Stimulated activated CD4-positive, alpha-beta T cell treated with anti-CD3 and anti-CD28 coated beads, Interleukin-2, amount 100 ng/mL, for 48 hours (primary cell): ENCODE measurements at places on chromosomes 3 and 15.

DNA sequence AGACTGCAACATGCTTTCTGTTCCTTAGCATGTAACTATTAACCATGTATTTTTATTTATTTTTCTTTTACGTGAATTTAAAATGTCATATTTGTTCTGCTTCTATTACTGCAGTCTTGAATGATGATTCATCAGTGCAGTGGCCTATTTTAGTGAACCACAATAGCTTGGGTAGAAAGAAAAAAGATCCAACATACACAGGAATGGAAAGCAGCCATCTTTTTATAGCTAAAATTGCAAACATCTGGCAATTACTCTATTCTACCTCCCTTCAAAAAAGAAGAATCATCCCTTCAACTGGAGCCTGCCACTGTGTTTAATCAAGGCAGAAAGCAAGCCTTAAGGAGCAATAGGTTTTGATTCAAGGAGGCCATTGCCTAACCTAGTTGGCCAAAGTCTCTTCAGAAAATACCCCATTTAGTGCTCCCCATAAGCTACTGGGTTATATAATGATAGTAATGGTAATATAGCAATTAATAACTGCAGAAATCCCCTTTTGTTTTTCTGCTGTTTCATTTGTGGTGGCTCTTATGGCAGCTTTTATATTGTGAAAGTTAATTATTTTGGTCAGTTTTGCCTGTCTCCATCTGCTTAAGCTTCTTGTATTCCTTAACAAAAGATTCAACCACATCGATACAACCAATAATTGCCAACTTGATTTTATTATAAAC is 267.3 kb downstream of the LPP start:
- DNase-seq, result no peak

- DNase-seq, result no peak
Observed at GRCh38 chr15:92091155-92091734, 237.7 kb downstream of the SLCO3A1 start.

- no peak for DNase-seq
Observed at GRCh38 chr3:64266065-64266931, 41.0 kb upstream of the PRICKLE2 start.

- no peak for DNase-seq
Observed at GRCh38 chr15:66622591-66623022, 56.8 kb upstream of the LCTL start.

DNA sequence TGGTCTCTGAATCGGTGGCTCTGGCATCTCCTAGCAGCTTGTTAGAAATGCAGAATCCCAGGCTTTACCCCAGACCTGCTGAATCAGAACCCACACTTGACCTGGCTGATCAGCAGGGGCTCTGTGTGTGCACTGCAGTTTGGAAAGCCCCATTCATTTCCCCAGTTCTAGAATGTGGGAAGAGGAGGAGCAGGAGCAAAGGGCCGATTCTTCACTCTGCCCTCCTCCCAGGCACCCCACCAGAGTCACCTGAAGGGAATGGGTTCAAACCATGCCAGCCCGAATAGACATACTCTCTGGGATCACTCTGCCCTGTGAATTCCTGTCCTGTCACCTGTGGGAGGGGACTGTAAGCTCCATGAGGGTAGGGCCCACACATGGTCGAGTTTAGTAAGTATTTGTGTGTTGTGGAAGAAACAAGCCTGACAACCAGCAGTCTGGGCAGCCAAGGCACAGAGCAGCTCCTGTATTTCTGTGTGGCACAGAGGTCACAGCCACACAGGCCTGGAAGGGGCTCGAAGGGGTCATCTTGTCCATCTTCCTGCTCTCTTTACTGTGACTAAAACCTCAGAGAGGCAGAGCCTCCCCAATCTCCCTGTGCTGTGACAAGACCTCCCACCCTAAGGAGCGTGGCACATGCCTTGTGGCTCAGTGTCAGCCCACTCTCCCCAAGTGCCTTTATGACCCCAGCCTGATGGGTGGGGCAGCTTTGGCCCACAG is 29.0 kb upstream of the HHATL start:
- no peak for DNase-seq

DNA sequence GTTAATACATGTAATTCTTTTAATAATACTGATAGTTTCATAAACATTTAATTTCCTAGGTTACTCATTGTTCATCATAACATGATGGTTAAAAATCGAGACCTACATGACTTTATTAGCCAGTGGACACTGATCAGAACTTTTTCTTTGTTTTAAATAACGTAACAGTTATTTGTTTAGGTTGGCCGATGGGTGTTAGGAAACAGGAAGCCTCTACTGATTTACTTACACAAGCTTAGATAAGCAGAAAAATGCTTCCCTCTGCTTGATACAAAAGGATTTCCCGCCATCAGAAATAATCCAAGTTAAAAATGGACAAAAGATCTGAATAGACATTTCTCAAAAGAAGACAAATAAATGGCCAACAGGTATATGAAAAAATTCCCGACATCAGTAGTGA is 16.6 kb upstream of the APH1B start:
- no peak for DNase-seq

DNA sequence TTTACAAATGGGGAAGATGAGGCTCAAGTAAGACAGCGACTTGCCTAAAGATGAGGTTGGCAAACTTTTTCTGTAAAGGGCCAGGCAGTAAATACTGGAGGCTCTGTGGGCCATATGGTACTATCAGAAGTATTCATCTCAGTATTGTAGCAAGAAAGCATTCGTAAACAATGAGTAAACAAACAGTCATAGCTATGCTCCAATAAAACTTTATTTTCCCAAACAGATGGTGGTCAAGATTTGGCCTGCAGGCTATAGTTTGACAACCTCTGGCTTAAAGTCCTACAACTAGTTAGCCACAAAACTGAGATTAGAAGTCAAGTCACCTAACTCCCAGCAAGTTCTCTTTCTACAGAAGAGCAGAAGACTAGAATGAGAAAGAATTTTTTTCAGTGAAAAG is 177.0 kb upstream of the NECTIN3 start:
- no peak for DNase-seq

GRCh38 chr15:33894193-33894592 is 74.1 kb upstream of the CHRM5 start:
- DNase-seq, result no peak

DNA sequence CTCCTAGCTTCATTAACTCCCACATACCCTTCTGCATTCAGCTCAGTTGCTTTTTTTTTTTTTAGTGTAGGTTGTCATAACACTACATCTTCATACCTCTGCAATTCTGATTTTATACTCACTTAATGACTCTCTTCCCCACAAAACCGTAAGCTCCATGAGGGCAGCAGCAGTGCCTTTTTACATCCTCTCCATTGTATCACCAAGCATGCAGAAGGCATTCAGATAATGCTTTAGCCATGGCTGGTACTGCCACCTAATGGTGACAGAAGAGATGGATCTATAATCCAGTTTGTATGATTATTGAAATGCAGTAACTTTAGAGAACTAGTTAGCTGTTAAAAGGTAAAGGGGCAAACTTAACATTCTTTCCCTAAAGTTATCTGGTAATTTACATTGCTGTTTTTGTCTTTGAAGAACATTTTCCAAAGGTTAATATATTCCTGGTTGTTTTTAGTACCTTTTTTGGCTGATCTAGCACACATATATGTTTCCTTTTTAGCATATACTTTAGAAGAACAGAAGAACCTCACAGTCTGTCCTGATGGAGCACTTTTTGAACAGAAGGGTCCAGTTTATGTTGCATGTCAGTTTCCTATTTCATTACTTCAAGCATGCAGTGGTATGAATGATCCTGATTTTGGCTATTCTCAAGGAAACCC is 36.8 kb downstream of the ATP1B3 start:
- DNase-seq, result peak; percentile 39

GRCh38 chr3:184820525-184820924 is 8.6 kb downstream of the VPS8 start:
- no peak for DNase-seq

DNA sequence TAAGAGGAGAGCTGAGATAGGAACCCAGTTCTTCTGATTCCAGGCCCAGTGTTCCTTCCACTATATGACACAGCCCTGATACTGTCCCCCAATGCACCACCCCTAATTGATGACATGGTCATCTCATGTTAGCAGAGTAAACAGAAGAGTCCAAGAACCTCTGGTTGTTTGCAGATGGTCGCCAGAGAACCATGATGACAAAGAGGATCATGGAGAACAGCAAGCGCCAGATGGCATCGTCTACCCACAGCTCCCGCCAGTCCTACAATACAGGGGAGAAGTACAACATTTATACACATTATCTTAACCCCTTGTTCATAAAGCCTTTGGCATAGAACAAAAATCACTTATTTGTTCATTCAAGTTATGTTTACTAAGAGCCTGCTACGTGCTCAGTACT is 18.5 kb upstream of the VPS39 start:
- DNase-seq, result no peak

- DNase-seq, result no peak
Observed at GRCh38 chr15:94164971-94165370, 66.4 kb upstream of the MCTP2 start.

GRCh38 chr3:5579139-5579602 is 391.7 kb downstream of the EDEM1 start:
- DNase-seq, result no peak

DNA sequence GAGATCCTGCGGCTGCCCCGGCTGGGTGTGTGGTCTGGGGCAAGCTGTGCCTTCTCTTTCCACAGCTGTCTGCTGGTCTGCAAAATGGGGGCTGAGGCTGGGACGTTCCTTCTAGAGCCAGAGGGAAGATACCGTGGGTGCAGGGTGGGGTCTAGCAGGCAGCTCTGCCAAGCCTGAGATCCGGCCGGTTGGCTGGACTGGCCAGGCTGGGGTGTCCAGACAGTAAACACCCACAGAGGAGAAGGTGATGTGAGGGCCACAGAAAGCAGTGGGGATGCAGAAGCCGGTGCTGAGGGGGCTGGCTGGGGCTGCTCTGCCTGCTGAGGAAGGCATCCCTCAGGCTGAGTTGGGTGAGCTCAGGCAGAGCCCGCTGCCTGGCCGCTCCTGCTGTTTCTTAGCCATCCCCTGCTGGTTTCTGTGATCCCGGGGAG is 46.1 kb downstream of the FBLN2 start:
- DNase-seq, result no peak

DNA sequence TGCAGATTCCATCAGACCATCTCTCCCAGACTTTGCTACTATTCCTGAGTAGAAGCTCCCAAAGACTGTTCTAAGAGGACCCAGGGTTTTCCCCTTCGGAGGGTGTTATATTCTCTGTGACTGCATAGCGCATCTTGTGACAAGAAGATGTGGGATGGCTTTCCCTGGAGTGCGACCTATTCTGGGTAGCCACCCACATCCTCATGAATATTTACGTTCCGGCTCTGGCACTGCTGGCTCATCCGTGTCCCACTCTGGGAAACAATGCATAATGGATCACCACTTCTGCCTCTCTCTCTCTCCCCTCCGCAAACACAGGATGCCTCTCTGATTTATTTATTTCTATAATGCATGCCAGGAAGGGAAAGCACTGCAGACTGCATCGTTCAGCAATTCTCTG is 166.1 kb downstream of the PYDC2 start:
- DNase-seq, result no peak

- DNase-seq, result no peak
Observed at GRCh38 chr15:93332168-93332553, 243.2 kb upstream of the RGMA start.

GRCh38 chr3:148922467-148922866 is 57.4 kb downstream of the CPA3 start:
- no peak for DNase-seq

DNA sequence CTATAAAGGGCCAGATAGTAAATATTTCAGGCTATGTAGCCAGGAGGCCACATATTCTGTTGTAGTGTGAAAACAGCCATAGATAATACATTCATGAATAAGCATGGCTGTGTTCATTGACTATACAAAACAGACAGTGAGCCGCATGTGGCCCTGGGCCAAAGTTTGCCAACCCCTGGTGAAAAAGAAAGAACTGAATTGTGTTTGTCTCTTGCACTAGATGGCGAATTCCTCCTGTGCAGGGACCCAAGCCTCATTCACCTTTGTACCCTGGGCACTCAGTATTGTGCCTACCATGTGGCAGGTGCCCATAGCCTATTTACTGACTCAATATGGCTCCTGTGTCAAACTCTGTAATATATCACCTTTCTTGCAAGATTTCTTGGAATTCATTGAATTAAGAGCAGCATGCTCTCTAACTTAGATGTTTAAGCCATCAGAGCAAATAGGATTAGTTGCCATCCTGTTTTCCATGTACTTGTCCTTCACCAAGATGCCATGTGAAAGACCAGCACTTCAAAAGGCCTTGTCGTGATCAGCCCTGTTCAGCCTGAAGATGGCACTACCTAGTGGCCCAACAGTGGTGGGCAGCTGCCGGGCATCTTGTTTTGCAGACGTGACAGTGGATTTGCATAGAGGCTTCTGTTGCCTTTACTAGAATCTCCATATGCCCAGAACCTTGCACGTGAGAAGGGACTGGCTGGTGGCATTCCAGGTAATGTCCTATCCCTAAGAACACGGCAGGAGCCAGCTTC is 50.9 kb upstream of the CMTM7 start:
- DNase-seq, result no peak

DNA sequence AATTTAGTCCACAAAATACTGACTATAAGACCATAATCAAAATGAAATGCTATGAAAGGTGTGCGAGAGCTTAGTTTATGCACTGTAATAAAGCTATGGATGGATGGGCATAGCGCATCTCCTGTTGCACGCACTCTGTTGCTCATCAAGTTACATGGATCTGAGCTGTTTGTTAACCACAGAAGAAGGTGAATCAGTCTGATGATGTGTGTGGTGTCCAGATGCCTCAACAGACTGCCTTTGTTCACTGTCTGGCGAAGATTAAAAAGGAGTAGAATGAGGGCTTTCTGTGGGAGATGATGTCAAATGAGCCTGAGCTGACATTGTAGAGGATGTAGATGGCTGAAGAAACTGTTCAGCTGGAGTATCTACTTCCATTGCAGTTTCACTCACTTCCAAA is 36.1 kb downstream of the NSMCE3 start:
- no peak for DNase-seq
